Activated CD4-positive, alpha-beta T cell treated with anti-CD3 and anti-CD28 coated beads, Interleukin-2, amount 10 ng/mL, durations not matched to agents 7 days and 5 days (primary cell): ENCODE measurements at places on chromosomes 5 and 9. TPM values are rescaled to one million over a fixed set of nuclear protein-coding genes. Genes with fewer than 3 reads are reported as not detected.

The HAVCR2 gene
- total RNA-seq = 30.9 TPM

The PTGES gene
- not detected for total RNA-seq

The INIP gene
- 46.5 TPM for total RNA-seq

The SLC1A3 gene
- not detected for total RNA-seq

The CTNND2 gene
- not detected for total RNA-seq

DNA sequence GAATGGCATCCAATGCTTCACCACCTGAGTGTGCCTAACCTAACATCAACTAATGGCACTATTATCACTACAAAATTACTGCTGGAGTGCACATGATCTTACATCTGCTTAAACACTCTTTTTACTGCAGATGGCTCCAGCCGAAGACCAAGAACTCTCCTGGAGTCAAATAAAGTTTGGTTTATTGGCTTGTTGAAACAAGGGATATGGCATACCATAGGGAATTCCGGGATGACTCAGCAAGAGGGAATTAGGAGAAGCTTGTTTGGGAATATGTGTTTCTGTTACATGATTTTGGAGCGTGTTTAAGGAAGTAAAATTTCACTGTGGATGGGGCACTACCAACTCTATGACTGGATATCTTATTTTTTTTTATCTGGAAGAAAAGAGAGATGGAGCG is 872.6 kb downstream of the DTWD2 start:
- DNase-seq = no peak
- H3K36me3 ChIP-seq = no peaks in the 10 kb centered on the region
- no peak overlapping the region for H3K27ac ChIP-seq

DNA sequence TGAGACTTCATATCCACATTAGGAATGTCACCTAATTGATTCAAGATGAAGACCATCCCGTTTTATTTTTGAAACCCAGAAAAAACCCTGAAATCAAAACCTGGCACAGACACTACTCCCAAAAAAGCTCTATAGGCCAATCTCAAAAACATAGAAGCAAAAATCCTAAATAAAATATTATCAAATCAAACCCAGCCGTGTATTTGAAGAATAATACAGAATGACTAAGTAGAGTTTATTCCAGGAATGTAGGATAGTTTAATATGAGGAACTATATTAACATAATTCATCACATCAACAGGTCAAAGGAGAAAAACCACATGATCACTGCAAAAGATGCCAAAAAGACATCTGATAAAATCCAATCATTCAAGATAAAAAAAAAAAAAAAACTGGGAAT is 167.1 kb downstream of the ACTL7B start:
- no peaks in the 10 kb centered on the region for H3K36me3 ChIP-seq
- H3K27ac ChIP-seq = no peak overlapping the region

- no peak for DNase-seq
- no peak overlapping the region for H3K4me3 ChIP-seq
- H3K27ac ChIP-seq = no peak overlapping the region
- no peaks in the 10 kb centered on the region for H3K36me3 ChIP-seq
Measured at GRCh38 chr5:761059-761771, 23.3 kb downstream of the ZDHHC11B start.
